ENCODE measurements at places on chromosomes 4 and X.

DNA sequence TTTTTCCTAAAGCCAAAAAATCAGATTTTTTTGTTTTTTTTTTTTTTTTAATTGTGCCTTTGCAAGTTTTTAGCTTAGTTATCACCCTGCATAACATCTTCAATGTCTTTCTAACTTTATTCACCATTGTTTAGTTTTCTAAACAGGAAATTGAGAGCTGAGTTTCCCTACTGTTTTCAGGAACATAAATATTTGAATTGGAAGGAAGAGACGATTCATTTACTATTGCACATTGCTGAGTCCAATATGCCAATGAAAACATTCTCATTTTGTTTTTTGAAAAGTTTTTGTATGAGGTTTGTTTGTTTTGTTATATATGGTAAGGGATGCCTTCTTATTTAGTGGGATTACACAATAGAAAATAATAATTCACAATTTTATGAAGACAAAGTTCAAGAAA, 148.4 kb downstream of the ANKRD50 start:
- no peak for DNase-seq

- DNase-seq: no peak
Measured at GRCh38 chrX:57451426-57452020, 140.3 kb upstream of the ZXDB start.

DNA sequence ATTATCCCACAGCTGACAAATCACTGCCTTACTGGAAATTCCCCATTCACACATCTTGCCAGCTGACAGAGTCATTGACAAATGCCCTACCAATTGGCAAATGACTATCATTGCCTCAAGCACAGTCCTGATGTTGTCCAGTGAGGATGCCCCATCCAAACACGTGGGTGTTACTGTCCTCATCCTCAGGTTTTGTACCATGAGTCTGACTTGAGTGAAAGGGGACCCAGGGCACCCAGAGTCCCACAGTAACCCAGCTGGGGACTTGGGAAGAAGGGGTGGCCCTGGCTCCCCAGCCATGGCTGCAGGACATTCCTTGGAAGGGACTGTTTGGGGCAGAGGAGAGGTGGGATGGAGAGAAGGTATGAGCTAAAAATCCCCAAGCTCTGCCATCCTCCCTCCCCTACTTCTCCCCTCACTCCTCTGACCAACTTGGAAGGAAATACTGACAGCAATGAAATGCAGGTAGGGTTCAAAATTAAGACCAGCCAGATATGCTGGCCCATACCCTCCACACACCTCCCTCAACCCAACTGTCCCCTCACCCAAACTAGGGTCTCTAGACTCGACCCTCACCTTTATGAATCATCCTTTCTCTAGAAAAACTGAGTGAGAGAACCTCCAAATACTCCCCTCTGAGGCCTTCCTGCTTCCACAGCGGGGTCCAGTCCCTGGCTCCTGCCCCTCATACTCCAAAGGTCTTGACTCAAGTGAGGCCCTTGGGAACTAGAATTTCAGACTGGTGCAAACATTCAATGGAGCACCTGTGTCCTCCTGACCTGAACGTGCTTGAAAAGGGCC, 5.1 kb downstream of the TIMP1 start:
- no peak for DNase-seq

DNA sequence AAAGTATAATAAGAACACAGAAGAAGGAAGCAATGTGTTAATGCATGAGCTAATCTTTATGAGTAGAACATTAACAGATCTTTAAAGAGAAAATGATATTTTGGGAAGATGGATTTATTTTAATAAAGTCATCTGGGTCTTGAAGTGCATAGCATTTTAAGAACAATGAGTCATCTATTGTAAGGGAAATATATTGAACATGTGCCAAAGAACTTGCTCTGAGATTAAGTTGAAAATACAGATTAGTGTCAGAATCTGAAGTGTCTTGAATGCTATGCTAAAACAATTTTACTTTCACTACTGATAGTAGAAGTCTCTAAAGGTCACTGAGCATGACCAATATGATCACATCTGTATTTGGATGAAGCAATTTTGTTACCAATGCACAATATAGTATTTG, 776.7 kb upstream of the GRID2 start:
- no peak for DNase-seq

DNA sequence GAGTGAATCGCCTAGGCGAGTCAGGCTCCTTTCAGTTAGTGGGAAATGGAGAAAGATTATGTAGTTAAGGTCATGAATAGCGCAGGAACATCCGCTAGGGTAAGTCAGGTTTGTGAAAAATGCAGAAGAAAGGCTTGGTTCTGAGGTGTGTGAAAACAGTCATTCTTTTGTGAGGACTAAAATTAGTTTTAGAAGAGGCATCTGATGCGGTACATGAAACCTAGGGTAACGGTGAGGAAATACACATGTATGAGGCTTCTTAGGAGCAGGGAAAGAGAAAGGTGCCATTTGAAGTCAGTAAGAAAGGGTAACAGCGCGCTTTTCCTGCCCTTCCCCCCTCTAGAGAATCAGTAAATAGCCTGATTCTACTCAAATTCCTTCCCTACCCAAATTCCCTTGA, 570 bp upstream of the RNF128 start:
- no peak for DNase-seq

DNA sequence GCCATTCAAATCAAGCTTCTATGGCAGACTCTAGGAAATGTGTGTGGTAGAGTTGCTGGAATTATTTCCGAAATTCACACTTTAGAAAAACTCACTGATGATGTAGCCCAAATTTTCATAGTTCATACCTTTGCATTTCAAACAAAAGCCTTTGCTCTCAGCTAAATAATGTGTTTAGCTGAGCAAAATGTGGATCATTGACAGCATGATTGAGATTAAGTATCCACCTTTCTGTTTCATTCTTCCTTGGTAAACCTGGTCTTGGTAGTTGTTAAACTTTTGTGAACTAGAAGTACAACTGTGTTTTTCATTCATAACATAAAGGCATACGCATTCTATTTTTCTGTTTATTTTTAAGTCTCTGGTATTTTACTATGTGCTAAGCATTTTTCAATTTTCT, 7.2 kb downstream of the PCDH7 start:
- no peak for DNase-seq

DNA sequence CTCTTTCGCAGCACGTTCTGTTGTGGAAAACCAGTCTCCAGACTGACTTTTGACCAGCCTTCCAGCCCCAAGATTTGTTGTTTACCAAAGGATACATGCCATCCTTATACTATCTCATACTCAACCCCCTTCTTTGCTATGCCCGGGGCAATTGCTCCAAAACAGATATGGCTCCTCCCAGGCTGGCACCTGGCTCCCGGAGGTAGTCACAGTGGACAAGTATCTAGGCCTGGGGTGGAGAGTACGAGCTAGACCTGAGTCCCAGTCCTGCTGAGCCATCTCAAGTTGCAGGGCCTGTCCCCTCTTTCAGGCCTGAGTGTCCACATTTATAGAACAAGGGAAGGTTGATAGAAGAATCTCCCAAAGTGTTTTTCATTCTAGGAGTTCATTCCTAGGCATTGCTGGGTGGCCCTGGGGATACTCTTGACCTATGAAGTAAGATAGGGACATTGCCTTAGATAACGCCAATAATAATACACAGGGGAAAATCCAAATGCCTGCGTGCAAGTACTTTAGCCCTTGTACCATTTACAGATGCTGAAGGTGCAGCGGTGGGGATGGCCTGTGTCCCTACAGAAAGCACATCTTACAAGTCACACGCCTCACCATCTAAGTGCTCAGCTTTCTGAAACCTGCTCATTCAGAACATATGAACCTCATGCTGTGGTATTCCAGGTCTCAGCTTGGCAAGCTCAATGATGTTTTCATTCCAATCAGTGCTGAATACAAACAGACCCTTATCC, 136.7 kb upstream of the MAMLD1 start:
- DNase-seq: no peak

Data from fibroblast of skin of scalp (primary cell).